ENCODE measurements at places on chromosomes 12 and 14.
A peak's percentile ranks its signal among the peaks of the same experiment; 100 is the strongest.

GRCh38 chr14:92513204-92513965, at the start of gene RIN3:
Gene RIN3, plus strand, starts transcription at chr14:92513781. Its CDS starts 152 bp downstream, at chr14:92513933.
- DNase-seq, result peak; percentile 83

DNA sequence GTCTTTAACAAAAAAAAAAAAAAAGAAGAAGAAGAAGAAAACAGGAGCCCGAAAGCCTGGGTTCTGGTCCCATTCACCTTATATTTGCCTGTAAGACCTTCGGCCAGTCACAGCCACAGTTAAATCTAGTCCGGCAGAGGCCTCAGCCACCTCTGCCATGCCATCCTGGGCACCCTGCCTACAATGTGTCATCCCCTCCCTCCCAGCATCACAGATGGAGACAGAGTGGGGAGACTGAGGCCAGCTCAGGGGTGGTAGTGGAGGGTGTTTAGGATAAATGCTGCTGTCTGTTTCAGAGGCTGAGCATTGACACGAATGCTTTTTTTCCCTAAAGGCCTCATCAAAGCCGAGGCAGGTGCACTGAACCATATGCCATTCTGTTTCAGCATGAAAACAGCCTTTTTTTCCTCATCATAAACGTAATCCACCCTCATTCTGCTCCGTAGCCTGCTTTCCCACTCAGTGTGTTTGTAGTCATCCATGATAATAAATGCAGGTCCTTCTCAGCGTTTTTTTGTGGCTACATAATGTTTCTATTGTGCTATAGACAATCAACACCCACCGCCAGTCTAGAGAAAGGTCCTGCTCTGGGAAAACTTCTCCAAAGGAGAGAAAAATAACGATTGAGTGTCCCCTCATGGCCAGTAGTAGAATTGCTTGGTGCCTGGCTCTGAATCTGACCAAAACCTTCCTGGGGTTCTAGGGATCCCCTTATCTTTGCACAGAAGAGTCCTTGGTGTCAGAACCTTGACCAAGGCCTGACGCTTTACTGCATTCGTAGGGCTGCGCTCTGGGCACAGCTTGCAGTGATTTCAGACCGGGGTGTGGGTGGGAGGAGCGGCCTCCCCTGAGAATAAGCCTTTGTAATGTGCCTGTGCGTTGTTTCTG, 41.1 kb upstream of the TSPAN9 start:
- no peak for DNase-seq

DNA sequence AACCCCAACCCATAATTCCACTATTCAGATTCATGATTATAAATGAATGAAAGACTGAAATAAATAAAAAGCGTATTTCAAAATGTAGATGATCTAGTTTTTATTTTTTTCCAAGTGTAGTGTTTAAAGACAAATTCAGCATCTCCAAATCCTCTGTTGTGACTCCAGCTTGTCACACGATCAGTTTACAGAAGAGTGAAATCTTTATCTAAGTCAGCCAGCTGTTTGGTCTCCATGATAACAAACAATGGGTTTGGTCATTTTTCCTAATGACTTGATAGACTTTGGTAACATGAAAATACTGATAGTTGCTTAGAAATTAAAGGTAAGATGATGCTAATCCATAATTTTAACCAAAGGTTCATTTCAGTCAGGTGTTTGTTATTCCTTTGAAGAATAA, 114.5 kb upstream of the RASSF8 start:
- DNase-seq, result no peak

DNA sequence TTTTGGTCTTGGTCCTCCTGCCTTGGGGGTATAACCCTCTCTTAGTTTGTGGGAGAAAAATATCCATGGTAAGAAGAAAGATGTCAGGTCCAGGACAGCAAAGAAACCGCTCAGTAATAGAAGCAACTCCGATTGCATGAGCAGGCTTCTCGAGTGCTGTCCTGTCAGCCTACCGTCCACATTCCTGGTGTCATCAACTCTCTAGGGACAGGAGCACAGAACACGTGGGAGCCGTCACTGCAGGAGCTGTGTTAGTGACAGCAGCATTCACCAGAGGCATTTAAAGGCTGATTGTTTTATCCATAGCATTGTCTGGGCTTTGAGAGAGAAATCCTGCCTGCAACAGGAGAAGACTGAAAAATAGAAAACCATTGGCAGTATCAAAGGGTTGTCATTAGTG, 244.2 kb downstream of the CACNA1C start:
- no peak for DNase-seq

DNA sequence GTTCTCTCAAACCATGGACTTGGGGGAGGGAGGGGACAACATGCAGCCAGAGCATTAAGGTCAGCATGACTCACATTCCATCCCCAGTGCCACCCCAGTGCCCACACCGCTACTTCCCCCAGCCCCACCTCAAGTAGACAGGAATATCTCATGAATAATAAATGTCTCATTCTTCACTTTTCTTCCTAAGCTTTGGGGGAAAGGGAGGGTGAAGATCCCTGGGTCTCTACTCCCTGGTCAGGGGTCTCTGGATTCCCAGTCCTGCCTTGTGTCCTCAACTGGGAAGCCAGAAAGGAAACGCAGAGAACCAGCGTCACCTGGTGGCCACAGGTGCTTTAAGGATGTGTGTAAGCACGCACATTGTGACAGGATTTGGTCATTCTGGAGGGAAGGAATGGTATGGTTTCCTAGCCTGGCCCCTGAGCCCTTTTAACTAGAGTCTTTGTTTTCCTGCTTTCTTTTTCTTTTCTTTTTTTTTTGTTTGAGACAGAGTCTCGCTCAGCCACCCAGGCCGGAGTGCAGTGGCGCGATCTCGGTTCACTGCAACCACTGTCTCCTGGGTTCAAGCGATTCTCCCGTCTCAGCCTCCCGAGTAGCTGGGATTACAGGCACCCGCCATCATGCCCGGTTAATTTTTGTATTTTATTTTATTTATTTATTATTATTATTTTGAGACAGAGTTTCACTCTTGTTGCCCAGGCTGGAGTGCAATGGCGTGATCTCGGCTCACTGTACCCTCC, 3.4 kb downstream of the GPR84 start:
- peak; percentile 67 for DNase-seq

GRCh38 chr12:23640754-23641153, 308.7 kb downstream of the SOX5 start:
- DNase-seq, result no peak

- DNase-seq, result no peak
Observed at GRCh38 chr12:28683366-28683765, 465.7 kb upstream of the FAR2 start.

GRCh38 chr14:44736326-44736725, 225.4 kb downstream of the KLHL28 start:
- DNase-seq, result no peak
